ENCODE measurements at places on chromosomes 3 and 15. TPM values are rescaled to one million over a fixed set of nuclear protein-coding genes. Genes with fewer than 3 reads are reported as not detected.
A peak's percentile ranks its signal among the peaks of the same experiment; 100 is the strongest.

The BCL2A1 gene
- 0.53 TPM for polyA plus RNA-seq

GRCh38 chr15:26945046-26945445 is 25.9 kb upstream of the GABRG3 start:
- DNase-seq, result no peak

GRCh38 chr3:10697918-10698317 is 118.1 kb upstream of the SLC6A11 start:
- no peak for DNase-seq

DNA sequence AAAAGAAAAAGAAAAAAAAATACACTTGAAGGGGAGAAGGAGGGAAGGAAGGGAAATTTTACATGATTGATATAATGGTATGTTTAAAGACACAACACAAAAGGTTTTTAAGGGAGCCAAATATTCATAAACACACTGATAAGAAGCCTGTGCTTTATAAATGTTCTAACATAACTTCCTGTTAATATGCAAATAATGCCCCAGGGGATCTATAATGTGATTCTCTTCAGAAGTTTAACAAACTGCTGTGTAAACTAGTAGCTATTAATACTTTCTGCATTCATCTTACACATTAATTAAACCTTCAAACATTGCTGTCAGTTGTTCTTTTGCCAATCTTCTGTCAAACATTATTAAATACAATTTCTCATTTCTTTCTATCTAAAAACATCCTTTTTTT is 231.6 kb downstream of the TJP1 start:
- no peak for DNase-seq

The SMCO1 gene
- polyA plus RNA-seq, result 0.09 TPM

- no peak for DNase-seq
These were observed 177.0 kb downstream of the OR4M2 start for GRCh38 chr15:22257047-22258008.

- no peak for DNase-seq
These were observed 79.2 kb upstream of the OCA2 start for GRCh38 chr15:28178290-28178689.

GRCh38 chr15:69435985-69436384 is 16.6 kb upstream of the RPLP1 start:
- no peak for DNase-seq

- DNase-seq, result peak; percentile 20
These were observed 751 bp upstream of the RPS17 start for GRCh38 chr15:82540984-82541431.

DNA sequence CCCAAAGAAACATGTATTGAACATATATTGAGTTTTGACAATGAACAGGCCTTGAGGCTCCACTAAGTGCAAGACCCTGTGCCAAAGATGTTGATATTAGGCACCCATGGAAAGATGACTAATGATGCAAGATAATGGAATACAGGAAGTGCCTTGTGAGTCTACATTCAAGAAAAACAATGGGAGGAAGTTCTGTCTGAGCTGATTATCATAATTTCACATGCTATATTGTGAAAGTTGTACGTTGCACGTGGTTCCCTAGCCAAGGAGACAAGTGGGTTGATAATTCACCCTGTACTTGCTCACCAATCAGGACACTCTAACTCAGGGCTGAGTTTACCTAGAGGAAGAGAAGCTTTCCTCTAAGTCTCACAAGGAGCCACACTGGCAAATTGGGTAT is 186.9 kb upstream of the STAC start:
- peak; percentile 13 for DNase-seq

The TEX9 gene
- polyA plus RNA-seq, result 13.9 TPM

DNA sequence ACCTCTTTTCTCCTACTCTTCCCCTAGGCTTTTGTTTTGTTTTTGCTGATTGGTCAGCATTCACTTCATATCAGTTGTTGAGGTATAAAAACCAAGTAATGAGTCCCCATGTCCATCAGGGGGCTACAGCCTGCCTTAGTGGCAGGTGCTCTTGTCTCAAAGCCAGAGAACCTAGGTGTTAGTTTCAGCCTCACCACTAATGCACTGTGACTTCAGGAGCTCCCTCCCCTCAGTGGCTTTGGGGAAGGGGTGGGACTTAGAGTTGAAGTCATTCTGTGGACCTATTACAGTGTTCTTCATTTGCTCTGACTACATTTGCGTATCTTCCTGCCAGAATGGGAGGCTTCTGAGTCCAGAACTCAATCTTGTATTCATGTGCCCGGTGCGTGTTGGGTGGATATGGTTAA is 41.6 kb downstream of the NR2C2 start:
- DNase-seq, result no peak

- DNase-seq, result peak; percentile 45
These were observed at the start of gene CD276 for GRCh38 chr15:73683777-73684580. TSS of gene CD276 (plus strand) at chr15:73684383. CDS start at chr15:73699640, 15,257 bp downstream.

DNA sequence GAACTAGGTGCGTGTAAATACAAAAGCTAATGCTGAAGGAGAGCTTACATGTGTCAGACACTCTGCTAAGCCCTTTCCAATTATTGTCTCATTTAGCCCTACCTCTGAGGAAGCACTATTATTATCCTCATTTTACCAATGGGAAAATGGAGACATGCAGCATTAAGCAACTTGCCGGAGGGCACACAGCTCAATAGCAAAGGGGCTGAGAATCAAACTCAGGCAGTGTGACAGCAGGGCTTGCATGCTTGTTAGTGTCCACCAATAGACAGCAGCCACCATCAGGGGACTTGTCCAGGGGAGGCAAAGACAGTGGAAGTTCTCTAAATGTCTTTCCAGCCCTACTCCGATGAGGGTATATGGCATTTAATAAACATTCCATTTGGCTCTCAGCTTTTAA is 548.6 kb downstream of the MAGI1 start:
- DNase-seq, result no peak
